ENCODE measurements at places on chromosomes 4 and X.

GRCh38 chr4:98659106-98659592, 738 bp upstream of the TSPAN5 start:
- DNase-seq: no peak

DNA sequence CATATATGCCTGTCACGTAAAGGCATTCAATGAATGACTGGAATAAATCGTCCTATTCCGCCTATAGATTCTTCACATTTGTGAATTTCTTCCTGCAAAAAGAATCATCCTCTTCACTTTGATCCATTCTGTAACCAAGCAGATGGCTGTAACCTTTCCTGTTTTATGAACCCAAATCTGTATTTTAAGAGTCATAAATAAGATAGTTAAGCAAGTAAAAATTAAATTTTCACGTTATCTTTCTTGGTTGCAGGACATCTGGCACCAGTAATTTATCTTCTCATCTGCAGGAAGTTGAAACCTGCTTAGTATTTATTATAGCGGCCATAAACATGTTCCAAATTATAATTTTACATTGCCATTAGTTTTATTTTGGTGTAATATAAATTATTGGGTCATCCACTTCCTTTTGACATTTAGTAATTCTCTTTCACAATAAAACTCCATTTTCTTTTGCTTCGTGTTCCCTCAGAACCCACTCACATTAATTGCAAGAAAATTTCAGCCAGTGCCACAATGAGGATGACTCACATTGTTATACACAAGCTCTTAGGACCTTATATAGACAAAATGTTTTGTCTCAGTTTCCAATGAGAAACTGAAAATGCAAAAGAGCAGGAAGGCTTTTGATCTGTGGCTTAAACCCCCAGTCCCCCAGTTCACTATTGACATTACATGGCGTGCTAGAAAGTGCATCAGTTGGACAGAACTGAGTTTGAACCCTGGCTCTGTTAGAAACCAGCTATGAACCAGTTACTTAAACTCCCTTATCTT, 51.1 kb downstream of the TMEM156 start:
- no peak for DNase-seq

- no peak for DNase-seq
Observed at GRCh38 chr4:181138116-181138515, 1105.1 kb upstream of the TENM3 start.

GRCh38 chr4:63036159-63036866, 1372.9 kb downstream of the TECRL start:
- DNase-seq: no peak

- no peak for DNase-seq
Observed at GRCh38 chrX:107978707-107979307, 3.4 kb downstream of the TEX13B start.

DNA sequence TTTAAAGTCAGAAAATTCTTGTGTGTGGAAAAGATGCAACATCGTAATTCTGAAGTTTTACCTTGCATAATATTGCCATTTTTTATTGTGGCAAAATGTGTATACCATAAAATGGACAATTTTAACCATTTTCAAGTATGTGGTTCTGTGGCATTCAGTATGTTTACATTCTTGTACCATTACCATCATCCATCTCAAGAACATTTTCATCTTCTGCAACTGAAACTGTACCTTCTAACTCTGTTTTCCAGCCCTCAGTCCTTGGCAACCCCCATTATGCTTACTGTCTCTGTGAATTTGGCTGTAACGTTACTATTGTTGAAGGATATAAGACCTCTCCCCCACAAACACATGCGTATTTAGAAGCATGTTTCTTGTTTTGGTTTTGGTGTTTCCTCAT, 123.2 kb downstream of the BMPR1B start:
- DNase-seq: no peak

DNA sequence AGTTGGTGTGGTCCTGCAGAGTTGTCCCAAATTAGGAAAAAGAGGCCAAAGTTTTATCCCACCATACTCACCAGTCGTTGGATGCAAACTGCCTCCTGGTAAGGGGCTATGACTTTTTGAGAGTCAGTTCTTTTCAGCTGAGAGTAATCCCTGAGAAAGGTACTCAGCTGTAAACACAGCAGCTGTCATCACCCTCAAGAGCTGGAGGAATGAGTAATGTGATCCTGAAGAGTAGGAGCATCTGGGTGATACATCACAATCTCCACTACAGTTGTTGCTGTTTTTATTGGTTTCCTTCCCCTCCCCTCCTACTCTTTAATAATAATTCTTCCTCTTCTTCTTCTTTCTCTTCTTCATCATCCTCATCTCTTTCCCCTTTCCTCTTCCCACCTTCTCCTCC, 5.7 kb downstream of the MAGEE1 start:
- DNase-seq: no peak

DNA sequence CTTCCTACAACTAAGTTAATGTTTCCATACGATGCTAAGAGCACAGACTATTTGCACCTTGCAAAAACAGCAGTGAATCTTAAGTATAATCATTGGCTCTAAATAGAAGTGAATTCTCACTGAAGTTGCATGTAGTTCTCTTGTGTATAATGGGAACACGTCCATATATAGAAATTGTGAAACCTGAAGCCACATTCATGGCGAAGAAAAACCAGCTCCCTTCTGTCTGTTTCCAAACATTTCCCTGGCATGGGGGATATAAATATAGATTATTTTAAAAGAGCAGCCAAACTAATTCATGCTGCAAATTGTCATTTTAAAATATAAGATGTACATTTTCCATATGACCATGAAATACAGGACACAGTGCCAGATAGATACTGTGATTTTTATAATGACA, 71.1 kb downstream of the TRAM1L1 start:
- no peak for DNase-seq

GRCh38 chr4:39330353-39330752, 35.8 kb downstream of the RFC1 start:
- no peak for DNase-seq

- peak; percentile 44 for DNase-seq
Observed at GRCh38 chr4:119212964-119213606, 572 bp downstream of the USP53 start.

- no peak for DNase-seq
Observed at GRCh38 chr4:141896687-141897086, 260.3 kb downstream of the IL15 start.

- no peak for DNase-seq
Observed at GRCh38 chrX:32421266-32421665, 790.1 kb downstream of the DMD start.

DNA sequence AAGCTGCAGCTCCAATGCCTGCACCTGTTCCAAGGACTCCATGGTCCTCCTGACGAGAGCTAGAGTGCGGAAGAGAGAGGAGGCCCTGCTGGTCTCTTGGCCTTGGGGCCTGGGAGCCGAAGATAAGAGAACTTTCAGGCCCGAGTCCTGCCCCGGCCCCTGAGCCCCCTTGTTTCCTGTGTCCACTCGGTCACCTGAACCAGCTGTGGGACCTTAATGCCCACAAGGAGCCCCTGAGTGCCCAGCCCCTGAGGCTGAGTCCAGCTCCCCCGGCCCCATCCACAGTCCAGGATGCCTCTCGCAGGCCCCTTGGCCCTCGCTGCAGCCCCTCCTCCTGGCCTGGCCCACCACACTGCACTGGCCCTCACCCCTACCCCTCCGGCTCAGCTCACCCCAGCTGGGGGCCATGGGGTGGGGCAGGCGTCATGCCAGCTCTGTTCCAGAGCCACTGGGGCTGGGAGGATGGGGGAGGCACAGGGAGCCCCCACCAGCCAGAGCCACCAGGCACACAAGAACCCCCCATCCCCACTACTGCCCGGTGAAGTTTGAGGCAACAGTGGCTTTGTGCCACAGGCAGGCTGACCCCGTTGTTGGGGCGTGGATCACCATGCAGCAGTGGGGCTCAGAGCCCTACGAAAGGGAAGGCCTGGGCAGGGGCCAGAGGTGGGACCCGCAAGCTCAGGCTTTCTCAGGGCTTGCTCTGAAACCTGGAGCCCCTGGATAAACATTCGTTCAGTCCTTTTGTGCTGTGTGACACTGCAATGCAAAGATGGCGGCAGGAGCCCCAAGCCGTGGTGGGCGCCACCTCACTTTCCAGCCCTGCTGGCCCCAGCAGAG, 14.1 kb downstream of the NAT8L start:
- no peak for DNase-seq

GRCh38 chrX:26788402-26788998, 572.5 kb downstream of the MAGEB5 start:
- DNase-seq: no peak

GRCh38 chr4:82744284-82744968, 54.2 kb downstream of the SCD5 start:
- DNase-seq: no peak

GRCh38 chr4:63528256-63528991, 880.8 kb downstream of the TECRL start:
- DNase-seq: no peak

DNA sequence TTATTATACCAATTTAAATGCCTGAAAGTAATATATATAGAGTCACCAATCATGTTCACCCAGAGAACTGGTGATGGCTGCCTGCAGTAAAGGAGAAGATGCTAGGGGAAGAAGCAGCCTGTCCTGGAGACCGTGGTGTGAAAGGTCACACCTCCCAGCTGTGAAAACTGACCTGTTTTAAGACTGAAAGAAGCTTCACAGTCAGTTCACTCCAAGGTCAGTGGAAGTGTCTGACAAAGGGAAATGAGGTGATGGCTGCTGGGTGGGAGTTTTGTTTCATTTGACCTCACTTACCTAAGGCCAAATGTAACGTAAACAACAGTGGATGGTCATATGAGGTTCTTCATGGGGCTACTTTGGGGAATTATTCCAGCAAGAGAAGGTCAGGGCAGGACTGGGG, 352.1 kb upstream of the GATB start:
- no peak for DNase-seq

DNA sequence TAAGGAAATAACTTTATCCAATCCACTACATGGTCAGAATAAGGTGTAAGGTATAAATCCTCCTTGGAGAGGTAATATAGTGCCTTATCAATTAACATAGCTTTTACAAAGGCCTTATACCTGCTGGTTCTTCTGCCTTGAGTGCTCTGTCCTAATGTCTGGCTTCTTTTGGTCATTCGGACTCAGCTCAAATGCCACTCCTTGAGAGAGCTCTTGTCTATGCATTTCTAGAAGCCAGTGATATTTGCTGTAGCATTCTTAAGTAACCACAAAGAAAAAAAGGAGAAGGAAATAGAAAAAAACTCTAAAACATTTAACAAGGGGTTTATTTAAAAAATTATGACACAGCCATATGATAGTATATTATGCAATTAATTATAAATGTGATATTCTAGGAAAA, 444.8 kb upstream of the SLIT2 start:
- no peak for DNase-seq

DNA sequence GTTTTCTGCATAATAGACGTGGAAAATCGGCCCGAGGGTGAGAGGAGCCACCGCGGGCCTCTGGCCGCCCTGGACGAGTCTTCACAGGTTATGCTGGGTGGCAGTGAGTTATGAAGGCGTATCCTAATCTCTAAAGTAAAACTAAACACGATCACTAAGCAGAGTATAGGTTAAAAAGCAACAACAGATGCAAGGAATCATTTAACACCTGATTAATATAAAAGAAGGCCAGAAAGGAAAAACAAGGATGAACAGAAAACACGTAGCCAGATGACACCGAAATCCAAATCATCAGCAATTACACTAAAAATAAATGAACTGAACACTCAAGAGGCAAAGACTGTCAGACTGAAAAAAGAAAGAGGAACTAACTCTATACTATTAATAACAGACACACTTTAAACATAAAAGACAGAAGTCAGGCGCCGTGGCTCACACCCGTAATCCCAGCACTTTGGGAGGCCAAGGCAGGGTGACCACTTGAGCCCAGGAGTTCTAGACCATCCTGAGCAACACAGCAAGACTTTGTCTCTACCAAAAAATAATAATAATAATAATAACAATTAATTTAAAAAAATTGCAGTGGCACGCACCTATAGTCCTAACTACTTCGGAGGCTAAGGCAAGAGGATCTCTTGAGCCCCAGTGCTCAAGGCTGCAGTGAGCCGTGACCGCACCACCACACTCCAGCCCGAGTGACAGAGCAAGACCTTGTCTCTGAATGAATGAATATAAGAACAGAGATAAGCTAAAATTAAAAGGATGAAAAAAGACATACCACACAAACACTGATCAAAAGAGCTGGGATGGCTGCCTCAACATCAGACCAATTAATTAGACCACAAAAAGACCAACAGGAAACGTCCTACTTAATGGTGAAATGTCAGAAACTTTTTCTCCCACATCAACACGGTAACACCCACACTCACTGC, 30.0 kb downstream of the CTBP1 start:
- no peak for DNase-seq

DNA sequence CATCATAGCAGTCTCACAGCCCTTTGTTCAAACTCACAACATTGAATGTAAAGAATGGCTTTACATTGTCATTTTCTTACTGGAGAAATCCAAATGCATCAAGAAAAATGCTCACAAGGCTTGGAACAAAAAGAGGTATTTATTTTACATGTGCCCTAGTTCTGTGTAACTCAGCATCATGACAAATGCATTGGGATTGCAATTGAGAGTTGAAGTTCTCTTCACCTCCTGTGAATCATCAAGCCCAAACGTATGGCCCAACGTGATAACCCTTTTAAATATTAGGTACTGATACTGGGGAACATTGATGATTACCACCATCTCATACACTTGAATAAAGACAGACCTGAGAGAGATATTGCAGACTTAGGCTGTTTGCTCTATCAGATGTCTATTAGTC, 61.6 kb downstream of the GASK1B start:
- no peak for DNase-seq

DNA sequence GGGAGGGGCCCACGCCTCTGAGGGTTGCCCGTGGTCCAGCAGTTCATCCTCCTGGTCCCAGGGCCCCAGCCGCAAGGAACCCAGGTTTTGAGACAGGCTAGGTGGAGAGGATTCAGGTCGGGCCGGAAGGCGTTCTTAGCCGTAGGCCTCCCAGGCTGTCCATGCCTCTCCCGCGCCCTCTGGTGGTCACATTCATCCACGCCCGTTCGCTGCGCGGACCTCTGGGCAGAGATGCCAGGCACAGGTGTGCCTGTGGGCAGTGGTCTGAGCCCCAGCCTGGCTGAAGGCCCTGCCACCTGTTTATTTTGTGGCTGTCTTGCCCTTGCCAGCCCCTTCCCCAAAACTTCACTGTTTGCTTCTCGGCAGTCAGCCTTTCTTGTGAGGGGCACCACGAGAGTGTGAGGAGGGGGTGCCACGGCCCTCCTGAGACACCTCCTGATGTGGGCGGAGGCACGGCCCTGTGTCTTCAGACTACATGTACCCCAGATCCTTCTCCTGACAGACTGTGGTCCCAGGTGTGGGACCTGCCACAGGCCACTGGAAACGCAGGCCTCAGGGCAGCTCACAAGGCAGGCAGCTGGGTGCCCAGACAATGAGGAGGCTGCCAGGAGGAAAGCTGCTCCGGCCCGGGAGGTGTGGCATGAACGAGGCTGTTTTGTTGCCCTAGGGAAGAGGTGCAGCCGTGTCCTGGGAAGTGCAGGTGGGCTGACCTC, 5.0 kb downstream of the UVSSA start:
- DNase-seq: peak; percentile 11

DNA sequence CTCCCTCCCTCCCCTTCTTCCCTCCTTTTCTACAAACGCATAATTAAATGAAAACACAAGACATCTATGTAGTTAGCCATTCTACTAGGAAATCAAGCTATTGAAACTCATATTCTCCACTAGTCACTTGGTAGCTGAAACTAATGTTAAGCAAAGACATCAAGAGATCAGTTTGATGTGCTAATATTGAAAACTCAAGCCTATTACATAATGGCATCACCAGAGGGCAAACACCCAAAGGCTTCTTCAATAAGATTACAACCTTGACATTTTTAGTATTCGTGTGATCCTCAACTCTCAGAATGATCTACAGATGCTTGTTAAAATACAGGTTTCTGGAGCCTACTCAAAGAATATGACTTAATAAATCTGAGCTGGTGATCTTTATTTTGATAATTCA, 6.2 kb upstream of the GUCY1A1 start:
- no peak for DNase-seq
